ENCODE measurements at places on chromosomes 2 and 18. TPM values are rescaled to one million over a fixed set of nuclear protein-coding genes. Genes with fewer than 3 reads are reported as not detected.

KIF5C gene
- total RNA-seq = 9.4 TPM

PRKRA gene
- total RNA-seq = 66.1 TPM

PKDCC gene
- total RNA-seq = not detected

RGPD4 gene
- total RNA-seq = 0.83 TPM

ZC3H15 gene
- 73.2 TPM for total RNA-seq

HOXD1 gene
- total RNA-seq = not detected

RAB6C gene
- total RNA-seq = not detected

RNF125 gene
- 49.7 TPM for total RNA-seq

C2orf80 gene
- not detected for total RNA-seq

MEIS1 gene
- total RNA-seq = not detected

KRTCAP3 gene
- total RNA-seq = 20.9 TPM

BMP10 gene
- total RNA-seq = not detected

CACNB4 gene
- 1.1 TPM for total RNA-seq

RTP5 gene
- not detected for total RNA-seq

PEX13 gene
- total RNA-seq = 26.8 TPM

DNAH6 gene
- total RNA-seq = 1.5 TPM

MATN3 gene
- total RNA-seq = not detected

ERFE gene
- not detected for total RNA-seq

LRP1B gene
- total RNA-seq = not detected

CCDC74B gene
- total RNA-seq = 0.49 TPM

TRPM8 gene
- total RNA-seq = not detected

TRABD2A gene
- 165 TPM for total RNA-seq

ACVR1C gene
- 3.3 TPM for total RNA-seq

SLC39A6 gene
- 22.9 TPM for total RNA-seq

COLEC11 gene
- total RNA-seq = 1.8 TPM

CNOT9 gene
- total RNA-seq = 64.0 TPM

POTEI gene
- total RNA-seq = not detected

CHST10 gene
- 7.5 TPM for total RNA-seq

PLCD4 gene
- total RNA-seq = 1.3 TPM

FIGN gene
- total RNA-seq = not detected

RAX gene
- total RNA-seq = not detected

CNGA3 gene
- total RNA-seq = not detected

CDH19 gene
- not detected for total RNA-seq

ANKZF1 gene
- 263 TPM for total RNA-seq

GPR75 gene
- 5.2 TPM for total RNA-seq

DES gene
- total RNA-seq = not detected

DPYSL5 gene
- total RNA-seq = not detected

AGAP1 gene
- 0.52 TPM for total RNA-seq

AQP12B gene
- total RNA-seq = not detected

CLEC4F gene
- not detected for total RNA-seq

PSMD14 gene
- 18.6 TPM for total RNA-seq

ASTL gene
- total RNA-seq = 5.3 TPM

LIMS2 gene
- total RNA-seq = 10.1 TPM

PXDN gene
- total RNA-seq = 1.1 TPM

FOXI3 gene
- total RNA-seq = not detected

LAMA3 gene
- total RNA-seq = not detected

MAPRE3 gene
- total RNA-seq = 3.8 TPM

GAD1 gene
- not detected for total RNA-seq
